ENCODE measurements at places on chromosomes 3 and 15.

DNA sequence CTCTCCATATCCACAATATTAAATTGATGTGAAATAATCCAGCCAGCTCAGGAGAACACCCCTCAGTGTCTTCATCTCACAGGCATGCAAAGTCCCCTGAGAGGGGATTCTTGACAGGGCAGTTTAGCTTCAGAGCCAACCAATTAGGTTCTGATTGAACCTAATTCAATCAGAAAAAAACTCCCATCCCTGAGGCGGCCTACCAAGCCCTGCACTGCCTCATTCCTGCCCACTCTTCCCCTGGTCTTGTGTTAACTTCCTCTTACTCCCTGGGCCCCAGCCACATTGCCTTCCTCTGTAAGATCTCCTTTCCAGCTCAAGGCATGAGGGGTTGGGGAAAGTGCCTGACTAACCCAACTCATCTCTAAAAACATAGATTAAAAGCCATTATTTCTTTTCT lies 46.1 kb downstream of the FRMD4B start:
- DNase-seq = no peak

DNA sequence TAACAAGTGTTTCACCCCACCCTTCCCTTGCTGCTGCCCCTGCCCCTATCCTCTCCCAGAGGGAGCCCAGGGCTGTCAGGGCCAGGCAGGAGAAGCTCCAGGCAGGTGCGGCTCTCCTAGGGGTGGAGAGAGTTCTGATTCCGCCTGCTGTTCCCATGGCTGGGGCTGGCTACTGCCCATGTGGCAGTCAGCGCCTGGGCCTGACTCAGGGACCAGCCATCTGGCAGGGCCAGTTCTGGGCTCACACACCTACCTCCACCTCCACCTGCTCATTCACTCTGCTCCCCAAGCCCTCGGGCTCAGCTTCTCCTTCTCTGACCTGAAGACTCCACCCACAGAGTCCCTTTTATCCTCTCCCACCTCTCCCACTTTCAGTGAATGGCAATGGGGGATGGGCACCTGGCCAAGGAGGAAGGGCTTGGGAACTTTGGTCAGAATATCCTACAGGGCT lies 23.4 kb downstream of the AMOTL2 start:
- DNase-seq = no peak

GRCh38 chr3:110139048-110139447 lies 801.7 kb upstream of the DPPA4 start:
- no peak for DNase-seq

GRCh38 chr3:131047582-131047981 lies 20.9 kb downstream of the NEK11 start:
- DNase-seq = no peak

DNA sequence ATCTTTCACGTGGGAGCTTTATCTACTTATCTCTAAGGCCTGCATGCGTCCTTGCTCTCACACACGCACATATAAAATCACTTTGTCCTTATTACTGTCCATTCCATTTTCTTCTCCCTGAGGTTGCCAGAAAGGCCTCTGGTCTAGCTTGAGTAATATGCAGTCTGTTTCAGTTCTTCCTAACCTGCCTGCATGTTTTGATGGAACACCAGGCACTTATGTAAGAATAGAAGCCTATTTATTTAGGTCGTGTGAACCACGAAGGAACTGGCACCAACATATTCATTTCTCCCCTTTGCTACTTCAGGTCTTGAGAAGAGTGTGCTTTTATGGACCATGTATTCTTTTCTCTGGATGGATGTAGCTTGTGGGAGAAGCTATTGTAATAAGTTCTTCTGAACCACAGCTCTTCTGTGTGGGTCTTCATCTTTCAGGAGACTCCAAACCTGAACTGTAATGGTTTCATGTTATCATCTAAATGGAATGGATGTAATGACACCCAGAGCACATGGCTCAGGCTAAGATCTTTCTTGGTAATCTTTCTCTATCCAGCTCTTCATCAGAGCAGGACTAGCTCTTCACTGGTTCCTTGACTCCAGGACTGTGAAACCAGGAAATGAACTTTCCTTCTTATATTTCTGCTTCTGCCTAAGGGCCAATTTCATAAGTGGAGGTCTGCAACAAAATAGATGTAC lies 53.8 kb downstream of the UBE2E2 start:
- DNase-seq = peak; percentile 15

DNA sequence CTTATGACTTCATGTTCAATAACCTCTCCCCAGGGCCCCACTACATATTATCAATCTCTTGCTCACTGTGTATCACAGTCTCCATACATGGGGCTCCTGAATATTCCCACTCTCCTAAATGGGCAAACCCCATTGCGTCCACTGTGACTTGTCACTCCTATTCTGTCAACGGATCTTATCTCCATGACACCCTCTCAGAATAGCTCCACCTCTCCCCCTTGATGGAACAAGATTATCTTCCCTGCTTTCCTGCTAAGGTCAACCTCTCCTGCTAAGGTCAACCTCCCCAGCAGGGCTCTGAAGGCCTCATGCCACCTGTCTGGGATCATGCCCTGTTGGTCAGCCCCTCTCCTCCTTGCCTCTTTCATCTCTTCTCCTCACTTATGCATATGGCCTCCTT lies 1.8 kb downstream of the CLDN18 start:
- DNase-seq = no peak

- DNase-seq = no peak
Measured at GRCh38 chr3:79258479-79258878, 509.3 kb downstream of the ROBO1 start.

DNA sequence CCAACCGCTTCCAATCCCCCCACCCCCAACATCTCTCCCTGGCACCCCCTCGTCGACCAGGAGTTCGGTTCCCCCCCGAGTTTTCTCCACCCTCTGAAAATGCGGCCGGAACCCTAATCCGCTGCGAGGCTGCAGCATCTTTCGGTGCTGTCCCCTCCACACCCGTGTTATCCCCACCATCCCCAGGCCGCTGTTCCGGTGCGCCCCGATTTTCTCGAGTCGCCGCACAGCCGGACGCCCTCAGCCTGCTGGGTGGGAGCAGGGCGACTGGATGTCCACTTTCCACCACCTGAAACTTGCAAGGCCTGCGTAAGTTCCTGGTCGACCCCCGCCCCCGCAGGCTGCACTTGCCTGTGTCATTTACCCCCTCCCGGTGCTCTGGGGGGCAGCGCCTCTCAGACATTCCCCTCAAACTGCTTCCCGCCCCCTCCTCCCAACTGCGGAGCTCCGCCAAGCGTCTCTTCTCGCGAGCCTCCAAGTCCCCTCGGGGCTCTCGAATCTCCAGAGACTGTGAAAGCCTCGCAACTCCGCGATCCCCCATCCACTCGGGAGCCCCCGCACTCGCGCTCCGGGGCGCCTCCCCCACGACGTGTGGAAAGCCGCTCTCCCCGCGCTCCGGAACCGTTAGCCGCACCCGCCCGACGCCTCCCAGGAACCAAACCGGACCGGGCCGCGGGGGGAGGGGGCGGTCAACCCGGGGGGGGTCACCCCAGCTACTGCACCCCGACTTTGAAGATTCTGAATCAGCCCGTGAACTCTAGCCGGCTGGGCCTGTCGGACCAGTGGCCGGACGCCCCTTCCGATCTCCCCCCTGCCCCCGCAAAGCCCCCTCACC lies 566 bp downstream of the ETV5 start:
- peak; percentile 61 for DNase-seq

DNA sequence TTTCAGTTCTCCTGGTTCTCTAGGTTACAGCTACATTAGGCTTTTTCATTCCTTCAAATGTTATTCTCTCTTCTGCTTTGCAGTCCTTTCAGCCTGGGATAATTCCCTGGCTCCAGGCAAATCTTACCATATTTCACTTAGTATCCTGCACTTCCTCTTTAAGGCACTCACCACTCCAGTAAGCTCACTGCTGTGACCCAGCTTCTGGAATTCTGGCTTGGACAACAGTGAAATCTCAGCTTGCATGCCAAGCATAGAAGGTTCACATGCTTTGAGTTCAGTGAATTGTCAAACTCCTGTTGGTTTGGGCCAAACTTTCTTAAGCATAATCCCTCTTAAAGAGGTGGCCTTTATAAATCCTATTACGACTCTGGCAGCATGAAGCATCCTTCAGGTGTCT lies 69.4 kb downstream of the SCN10A start:
- DNase-seq = no peak

- no peak for DNase-seq
Measured at GRCh38 chr15:90751300-90751825, 34.2 kb downstream of the BLM start.

GRCh38 chr3:154898443-154898842 lies 181.7 kb upstream of the MME start:
- DNase-seq = peak; percentile 6

DNA sequence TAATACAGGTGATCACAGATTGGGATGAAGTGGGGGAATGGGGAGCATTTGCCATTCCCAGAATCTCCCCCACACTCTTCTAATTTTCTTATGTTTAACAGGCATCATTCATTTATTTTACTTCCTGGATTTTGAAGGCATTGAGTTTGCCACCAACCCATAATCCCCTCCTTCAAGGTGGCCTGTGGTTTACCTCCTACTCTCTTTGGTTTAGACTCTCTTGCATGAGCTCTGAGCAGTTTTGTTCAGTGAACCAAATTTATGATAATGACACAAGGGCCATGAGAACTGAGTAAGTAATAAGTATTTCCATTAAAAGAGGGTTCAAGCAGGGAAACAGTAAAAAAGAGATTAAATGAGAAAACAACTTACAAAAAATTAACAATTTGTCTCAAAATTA lies 703.1 kb upstream of the CFAP20DC start:
- DNase-seq = no peak

- DNase-seq = no peak
Measured at GRCh38 chr3:195012571-195012970, 258.4 kb downstream of the XXYLT1 start.

DNA sequence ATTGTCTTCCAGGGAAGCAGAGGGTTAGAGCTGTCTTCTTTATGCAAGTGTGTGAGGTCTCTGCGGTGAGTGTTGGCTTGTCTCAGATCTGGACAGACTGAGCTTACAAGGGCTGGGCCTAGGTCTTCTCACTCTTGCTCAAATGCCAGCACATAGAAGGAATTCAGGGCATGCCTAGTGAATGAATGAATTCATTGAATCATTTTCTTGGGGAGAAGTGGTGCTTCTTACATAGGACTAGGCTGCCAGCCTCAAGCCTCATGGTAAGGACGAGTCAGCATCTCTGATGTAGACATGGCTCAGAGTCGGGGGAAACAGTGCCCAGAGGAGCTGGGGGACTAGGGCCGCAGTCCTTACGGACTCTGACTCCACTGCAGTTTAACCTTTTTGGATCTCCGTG lies 17.2 kb downstream of the MKRN2 start:
- peak; percentile 26 for DNase-seq

- DNase-seq = no peak
Measured at GRCh38 chr15:28911310-28911931, 25.6 kb downstream of the APBA2 start.

GRCh38 chr3:144141496-144141895 lies 169.9 kb downstream of the DIPK2A start:
- DNase-seq = peak; percentile 64

DNA sequence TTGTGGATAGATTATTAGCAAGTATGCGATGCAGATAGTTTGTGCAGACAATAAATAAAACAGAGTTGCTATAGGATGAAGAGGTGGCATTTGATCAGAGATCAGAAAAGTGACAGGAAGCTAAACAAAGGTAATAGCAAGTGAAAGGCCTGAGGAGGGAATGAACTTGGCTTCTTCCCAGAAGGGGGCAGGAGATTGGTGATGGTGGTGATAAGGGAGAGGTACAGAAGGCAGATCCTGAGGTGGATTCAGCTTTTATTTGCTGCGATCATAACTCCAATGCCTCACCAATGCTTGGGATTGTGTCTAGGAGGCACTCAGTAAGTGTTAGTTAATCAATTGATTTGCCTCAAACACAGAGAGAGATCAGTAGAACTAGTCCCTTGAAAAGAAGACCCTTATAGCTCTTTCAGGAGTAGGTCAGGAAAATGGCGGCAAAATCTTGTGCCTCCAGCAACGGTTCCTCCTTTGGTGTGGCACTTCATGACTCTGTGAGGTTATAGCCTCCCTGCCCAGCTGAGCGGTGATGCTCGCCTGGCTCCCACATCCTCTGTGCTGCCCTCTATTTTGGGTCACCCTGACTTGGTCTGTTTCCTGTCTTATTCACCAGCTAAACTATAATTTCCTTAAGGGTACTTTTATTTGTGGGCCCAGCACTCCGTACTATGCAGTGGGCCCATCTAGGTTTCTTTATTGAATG lies 37.5 kb downstream of the TGFBR2 start:
- no peak for DNase-seq

GRCh38 chr15:93088200-93088980 lies 621 bp downstream of the RGMA start:
- DNase-seq = peak; percentile 4

- DNase-seq = no peak
Measured at GRCh38 chr3:26681632-26682031, 59.1 kb downstream of the LRRC3B start.

DNA sequence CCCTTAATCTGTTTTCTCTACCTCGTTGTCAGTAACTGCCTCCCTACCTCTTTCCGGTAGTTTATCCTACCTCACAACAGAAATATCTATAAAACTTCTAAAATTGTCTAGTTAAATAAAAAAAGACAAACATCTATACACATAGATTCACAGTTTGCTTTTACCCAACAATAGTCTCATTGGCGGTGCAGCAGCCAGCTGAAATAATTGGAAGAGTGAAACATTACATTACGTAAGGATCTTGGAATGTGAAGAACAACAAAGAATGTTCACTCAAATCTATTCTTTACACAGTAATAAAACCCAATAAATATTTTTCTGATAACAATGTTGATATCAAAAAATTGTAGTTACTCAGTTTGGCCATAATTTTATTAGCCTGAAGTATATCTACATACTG lies 115.5 kb upstream of the ARPP21 start:
- DNase-seq = no peak

GRCh38 chr3:103349760-103350159 lies 914.9 kb downstream of the ZPLD1 start:
- no peak for DNase-seq

DNA sequence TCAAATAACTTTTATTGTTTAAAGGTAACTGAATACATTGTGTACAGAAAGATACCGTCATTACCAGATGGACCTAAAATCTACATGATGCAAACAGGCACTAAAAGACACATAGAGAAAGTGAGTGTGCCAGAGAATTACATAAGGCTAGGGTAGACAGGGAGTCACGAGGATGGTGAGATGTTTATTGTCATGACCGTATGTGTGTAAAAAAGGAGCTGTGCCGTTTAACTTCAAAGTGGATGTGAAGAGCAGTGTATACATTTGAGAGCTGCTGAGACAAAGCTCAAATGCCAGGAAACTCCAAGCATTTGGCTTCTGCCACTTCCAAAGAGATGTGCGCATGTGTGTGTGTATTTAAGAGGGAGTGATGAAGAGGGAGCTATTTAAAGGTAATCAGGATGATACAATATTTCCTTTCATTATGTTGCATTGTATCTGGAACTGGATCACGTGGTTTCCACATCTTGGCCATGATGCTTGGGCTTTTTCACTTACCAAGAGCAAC lies 51.4 kb upstream of the IGF1R start:
- DNase-seq = no peak

DNA sequence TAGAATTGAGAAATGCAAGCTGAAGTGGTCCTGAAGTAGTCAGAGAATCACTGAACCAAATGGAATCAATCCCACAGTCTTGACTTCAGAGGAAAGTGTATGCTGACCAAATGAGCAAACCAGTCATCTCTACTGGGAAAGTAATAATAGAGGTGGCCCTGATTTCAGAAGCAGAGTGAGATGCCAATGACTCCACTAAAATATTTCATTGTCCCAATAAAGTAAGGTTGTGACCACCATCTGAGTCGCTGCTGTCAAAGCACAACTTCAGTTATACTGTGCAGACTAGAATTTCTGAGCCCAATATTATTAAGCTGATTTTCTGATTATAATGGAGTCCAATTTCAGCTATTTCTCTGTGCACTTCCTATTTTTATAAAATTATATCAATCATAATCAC lies 334.4 kb upstream of the THBS1 start:
- DNase-seq = no peak

- DNase-seq = no peak
Measured at GRCh38 chr15:99564221-99565048, 1.3 kb upstream of the MEF2A start.
